Neural crest cell (in vitro differentiated cells): ENCODE measurements at places on chromosomes 1 and 21.

DNA sequence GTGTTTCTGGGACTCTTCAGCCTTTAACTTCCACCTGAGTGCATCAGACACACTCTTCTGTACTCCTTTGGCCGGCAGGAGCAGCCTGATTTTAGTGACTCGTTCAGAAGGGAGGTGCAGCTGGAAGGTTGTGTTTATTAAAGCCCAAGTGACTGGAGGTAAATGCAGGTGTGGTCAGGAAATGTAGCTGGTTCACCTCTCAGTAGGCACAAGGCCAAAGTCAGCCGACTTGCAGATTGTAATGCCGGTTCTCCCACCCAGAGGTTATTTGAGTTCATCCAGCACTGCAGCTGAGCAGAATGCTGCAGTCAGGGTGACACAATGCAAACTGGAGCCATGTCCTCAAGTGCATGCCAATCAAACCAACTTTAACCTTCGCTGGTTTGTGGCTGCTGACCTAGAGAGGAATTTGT, 91.5 kb downstream of the SPATA46 start:
- no peak for DNase-seq

DNA sequence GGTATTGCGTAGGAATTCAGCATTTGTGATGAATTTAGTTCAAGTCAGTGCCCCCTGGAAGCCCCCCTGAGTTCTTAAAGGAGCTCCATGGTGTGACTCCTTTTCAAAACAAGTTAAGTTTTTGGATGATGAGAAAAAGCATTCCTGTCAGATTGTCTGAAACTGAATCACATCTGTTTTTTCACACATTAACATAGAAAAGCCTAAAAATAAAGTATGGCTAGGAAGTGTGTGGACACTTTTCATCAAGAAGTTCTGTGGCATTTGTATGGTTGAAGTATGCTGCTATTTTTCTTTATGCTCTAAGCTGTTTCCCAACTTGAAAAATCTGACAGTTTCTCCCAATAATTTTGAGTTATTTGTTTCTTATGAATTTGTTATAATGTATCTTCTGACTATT, 33.7 kb downstream of the PRDM2 start:
- no peak for DNase-seq

GRCh38 chr1:26788515-26788785, 700 bp downstream of the PIGV start:
- no peak for DNase-seq

DNA sequence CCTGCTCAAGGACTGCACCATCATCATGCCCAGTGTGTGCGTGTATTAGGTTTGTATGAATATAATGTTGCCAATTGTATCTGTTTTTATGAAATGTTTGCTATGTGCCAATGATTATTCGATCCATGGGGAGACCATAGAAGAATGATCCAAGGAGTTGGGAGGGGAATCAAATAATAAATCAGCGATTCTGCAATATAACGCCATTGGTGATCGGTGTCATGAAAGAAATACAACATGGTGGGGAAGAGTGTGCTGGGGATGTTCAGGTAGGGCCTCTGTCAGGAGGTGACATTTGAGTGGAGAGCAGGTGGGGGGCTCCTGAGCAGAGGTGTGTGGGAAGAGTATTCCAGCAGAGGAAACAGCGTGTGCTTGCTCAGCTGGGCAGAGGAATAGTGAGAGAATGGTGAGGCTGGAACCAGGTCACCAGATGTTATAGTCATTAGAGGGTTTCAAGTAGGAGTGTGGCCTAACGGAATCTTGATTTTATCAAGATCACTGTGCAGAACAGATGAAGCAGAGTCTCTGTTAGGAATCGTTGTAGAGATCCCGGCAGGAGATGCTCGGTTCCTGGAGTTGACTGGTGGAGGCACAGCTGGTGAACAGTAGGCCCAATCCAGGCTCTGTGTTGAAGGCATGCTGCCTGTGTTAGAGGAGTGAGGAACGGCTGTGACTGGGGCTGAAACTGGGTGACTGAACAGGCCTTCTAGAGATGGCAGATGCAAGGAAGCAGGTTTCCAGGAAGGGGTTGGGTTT, 2.9 kb upstream of the ZNF496 start:
- no peak for DNase-seq

DNA sequence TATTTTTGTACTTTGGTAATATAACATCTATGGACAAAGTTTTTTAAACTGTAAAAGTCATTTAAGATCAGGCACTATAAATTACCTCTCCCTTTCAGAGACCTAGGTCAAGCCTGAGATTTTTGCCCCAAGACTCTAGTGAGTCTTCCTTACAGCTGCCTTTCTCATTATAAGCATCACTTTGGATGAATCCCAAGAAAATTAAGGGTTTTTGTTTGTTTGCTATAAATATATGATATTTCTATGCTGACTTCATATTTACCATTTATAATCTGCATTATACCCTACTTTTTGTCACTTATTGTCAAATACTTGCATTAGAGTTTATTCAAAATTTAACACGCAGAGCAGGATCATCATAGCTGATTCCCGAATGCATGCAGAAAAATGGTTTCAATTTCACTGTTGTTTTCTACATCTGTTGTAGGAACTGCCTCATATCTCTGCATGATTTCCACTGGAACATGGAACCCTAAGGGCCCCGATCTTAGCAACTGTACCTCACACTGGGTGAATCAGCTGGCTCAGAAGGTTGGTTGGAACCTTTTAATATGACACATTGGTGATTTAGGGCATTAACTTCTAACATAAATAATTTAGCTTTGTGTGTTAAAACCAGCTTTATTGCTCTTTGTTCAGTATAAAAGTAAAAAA, 150.0 kb downstream of the ADGRL2 start:
- DNase-seq: no peak

DNA sequence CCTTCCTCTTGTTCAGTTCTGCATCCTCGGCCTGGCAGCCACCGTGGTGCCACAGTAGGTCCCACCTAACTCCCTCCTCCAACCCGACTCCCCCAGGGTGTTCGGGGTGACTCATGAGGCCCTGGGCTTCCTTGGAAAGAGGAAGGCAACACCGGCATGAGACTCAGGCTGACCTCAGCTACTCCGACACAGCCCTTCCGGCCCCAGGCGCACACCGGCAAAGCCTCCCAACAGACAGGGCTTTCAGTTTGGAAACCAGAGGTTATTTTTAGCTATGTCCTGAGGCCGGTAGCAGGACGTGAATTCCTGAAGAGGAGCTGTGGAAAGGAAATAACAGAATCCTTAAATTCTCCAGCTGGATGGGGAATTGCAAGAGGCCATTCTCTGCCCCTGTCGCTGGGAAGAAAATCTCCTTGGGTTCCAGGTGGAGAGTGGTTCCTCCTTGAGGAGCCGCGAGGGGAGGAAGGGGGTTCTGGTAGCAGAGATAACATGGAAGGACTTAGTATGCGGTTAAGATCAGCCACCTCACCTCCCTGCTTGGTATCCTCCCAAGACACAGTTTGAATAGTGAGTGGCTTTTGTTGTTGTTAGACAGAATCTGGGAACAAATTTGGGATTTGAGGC, 24.4 kb downstream of the PLXNA2 start:
- DNase-seq: no peak

DNA sequence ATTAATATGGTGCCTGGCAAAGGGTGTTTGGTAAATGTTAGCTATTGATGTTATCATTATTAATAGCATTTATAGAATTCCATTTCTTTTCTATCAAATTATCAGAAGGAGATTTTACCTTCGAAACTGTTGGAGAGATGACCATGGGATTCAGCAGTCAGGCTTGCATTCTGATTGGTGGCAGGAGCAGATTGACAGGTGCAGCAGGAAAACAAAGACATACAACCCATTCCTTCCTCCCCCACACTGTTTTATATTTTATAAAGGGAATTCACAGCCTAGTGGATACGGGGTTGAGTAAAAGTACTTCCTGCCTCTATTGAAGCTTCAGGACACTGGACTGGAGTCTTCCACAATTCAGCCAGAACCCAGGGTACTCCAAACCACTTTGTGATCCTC, 55.1 kb upstream of the SYT14 start:
- no peak for DNase-seq

- no peak for DNase-seq
These were observed 15.1 kb downstream of the PAX7 start for GRCh38 chr1:18645747-18646090.
